Amniotic stem cell (primary cell): ENCODE measurements at places on chromosomes 2 and 18.

DNA sequence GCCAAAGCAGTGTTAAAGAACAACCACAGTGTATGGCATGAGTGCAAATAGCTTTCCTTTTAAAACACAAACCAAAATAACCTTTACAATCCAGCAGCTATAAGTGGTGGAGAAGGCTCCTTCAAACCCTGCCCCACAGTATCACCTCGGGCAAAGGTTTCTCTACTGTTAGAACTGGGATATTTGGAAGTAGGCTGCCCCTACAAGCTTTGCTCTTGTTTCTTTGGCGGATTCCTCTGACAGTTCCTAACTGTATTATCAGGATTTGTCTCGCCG is 214.8 kb downstream of the ZNF521 start:
- no peak for DNase-seq

DNA sequence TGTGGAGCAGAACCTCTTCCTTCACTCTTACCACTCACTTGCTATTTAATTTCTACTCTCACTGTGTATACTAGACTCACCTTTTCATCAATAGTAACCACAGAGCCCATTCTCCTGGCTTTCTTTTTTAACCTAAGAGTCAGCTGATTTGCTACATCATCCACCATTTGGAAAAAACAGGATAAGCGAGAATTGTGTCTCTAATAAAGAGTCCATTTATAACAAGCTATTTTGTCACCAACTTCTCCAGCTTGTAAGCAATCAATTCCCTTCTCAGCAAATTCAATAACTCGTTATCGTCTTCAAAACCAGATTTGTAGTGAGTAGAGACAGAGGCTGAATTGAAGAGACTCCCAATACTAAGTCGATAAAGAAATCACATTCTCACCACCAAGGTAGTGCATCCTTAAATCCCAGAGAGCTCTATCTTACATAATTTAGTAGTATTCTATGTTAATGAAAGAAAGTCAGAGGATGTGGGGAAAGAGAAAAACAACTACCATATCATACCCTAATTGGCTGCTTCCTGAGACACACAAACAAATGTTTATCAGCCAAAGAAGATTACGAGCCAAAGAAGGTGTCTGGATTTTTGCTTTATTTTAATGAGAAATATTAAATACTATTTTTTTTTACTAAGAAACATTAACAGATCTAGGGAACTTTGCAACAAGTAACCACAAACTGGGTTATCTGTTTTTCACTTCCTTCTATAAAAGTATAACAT is 52.5 kb upstream of the SPTBN1 start:
- no peak for DNase-seq

DNA sequence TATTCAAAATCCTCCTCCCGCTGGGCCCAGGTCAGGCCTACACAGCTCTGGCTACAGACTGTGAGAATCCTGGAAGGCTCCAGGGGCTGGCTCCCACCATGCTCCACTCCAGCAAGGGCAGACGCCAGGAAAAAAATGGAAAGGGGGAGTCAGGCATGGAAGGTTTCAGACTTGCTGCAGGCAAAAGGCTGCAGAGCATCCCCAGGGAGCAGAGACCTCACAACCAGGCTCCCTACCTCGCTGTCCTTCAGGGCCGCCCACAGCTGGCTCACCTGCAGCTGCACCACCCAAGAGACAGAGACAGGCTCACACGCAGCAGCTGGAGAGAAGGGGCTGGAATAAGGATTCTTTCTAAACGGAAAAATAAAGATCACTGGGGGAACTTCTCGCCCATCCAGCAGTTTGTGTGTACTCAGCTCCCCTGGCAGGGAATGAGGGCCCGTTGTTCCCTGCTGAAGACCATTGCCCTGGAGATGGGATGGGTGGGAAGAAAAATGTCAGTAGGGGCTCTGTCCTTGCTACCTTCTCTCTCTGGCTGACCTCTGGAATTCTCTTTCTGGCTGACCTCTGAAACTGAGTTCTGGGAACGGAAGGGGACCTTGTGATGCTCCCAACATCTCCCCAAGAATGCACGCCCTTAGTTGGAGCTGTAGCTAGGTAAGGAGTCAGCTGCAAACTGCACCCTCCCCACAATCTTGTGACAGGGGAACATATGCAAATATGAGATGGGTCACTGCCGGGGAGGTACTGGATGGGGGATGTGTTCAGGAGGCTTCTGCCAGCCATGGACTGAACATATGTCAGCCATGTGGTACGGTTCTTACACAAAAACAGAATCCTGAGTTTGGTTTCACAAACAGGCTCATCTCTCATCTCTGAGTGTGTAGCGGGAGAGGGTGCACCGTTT is 34.5 kb downstream of the BCL2 start:
- DNase-seq, result no peak

DNA sequence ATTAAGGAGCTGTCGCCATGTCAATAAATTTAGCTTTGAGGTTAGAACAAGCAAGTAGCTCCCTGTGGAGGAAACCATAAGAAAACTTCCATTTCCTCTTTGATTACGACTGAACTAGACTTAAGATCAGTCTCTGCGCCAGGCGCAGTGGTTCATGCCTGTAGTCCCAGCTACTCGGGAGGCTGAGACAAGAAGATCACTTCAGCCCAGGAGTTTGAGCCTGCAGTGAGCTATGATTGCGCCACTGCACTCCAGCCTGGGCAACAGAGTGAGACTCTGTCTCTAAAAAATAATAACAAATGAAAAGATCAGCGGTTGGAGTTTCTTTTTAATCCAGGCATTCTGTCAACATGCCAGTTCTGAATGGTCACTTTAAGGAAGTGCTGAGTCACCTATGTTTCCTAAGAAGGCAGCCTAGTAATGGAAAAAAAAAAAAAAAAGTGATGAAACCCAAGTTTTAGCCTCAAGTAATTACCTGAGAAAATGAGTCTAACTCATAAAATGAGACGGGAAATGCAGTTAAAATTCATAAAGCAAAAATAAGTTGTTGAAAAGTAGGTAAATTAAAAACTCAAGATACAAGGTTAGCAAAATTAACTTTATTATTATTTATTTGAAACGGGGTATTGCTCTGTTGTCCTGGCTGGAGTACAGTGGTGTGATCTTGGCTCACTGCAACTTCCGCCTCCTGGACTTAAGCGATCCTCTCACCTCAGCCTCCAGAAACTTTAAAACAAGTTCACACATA is 10.2 kb downstream of the C18orf32 start:
- DNase-seq, result peak; percentile 40

- DNase-seq, result peak; percentile 30
Measured at GRCh38 chr2:132400169-132400900, 16.3 kb upstream of the GPR39 start.

GRCh38 chr2:126409850-126410249 is 246.1 kb upstream of the GYPC start:
- DNase-seq, result no peak

DNA sequence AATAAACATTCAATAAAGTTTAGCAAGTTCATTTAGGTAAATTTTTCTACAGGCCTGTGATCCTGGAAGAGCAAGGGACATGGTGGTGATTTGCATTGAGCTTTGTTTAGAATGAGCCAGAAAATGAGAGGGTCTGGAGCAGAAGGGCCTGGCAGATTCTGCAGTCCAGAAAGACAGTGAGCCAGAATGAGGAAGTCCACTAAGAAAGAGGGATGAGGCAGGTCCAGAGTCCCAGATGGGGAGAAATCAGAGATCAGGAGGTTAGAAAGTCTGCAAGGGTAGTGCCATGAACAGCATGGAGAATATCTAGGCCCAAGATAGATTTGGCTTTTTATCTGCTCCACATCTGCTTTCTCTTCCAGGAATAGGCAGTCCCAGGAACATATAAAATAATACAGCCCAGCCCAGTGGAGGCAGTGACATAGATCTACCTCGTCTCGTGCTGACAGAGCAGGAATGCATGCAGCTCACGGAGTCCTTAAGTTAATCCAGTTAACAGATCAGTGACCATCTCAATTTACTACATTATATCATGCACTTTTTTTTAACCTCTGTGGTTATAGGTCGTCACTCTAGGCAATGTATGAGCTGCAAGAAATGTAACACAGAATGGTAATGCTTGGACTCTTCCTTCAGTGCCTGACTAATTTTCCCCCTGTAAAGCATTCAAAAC is 429.0 kb downstream of the SUCLG1 start:
- no peak for DNase-seq
